ENCODE measurements at places on chromosomes 2 and 18. TPM values are rescaled to one million over a fixed set of nuclear protein-coding genes. Genes with fewer than 3 reads are reported as not detected.

SLC35F5 gene
- 42.3 TPM for total RNA-seq

UCN gene
- 2.4 TPM for total RNA-seq

GRCh38 chr2:169397697-169398096, 35.4 kb upstream of the LRP2 start:
- DNase-seq: no peak

DNA sequence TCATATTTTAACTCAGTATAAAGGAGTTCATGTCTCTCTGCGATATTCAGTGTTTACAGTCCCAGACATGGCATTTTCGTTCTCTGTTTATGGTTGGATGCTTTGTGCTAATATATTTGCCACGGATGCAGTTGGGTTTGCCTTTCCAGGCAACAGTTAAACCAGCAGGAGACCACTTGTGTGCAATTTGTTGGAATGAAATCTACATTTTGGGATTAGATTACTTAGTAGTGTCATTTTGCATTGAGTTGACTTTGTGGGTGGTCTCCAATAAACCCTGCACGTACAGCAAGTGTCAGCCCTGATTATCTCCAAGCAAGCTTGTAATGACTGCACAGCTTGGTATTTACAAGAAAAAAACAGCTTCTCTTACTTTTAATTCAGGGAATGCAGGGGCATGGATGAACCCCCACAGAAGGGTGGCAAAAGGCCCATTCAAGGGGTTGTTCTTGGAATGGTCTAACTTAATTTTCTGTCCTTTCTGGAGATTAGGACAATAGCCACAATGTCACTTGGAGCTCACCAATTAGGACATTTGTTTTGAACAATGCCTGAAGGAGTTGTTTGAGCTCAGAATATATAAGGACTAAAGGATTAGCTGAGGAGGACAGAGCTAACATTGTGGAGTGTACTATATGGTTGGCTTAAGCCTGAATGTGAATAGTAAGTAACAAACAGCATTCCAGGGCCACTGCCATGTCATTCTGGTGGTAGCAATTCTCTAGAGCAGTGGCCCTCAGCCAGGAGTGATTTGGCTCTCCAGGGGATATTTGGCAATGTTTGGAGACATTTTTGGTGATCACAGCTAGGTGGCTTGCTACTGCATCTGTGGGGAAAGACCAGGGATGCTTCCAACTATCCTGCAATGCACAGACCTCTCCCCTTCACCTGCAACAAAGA, 121.5 kb downstream of the SLC4A3 start:
- no peak for DNase-seq

GRCh38 chr2:141728886-141729285, 401.9 kb downstream of the LRP1B start:
- no peak for DNase-seq

GRCh38 chr2:98572676-98573075, 35.6 kb downstream of the COA5 start:
- no peak for DNase-seq

- no peak for DNase-seq
Observed at GRCh38 chr2:19785447-19785846, 116.3 kb downstream of the TTC32 start.

Data from natural killer cell (primary cell).